ENCODE measurements at places on chromosomes 12 and 14.

DNA sequence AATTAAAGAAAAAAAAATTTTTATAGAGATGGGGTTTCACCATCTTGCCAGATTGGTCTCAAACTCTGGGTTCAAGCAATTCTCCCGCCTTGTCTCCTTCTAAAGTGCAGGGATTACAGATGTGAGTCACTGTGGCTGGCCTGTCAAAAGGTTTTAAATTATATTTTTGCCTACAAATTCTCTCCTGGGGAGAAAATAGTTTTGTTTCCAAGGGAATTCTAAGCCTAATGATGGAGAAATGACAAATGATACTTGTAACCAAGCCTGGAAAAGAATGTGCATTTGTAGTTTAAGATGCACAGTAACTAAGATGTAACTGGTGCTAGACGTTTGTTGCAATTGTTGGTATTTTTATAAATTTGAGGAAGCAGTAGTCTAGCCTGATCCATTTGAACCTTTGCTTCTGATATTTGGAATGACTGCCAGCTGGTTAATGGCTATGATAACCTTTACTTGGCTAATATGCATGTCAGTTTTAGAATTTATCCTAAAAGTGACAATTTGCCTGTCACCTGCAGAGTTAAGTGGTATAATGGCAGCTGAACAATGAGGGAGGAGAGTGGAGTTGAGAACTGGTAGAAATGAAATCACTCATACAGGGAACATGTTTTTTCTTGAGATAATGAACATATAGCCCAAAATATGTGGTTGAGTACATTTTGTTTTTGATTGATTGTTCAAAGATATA lies 148.0 kb downstream of the FUT8 start:
- no peaks in the 10 kb centered on the region for H3K36me3 ChIP-seq
- H3K4me1 ChIP-seq: no peaks in the 10 kb centered on the region
- H3K27me3 ChIP-seq: no peaks in the 10 kb centered on the region
- no peak overlapping the region for H3K4me3 ChIP-seq

DNA sequence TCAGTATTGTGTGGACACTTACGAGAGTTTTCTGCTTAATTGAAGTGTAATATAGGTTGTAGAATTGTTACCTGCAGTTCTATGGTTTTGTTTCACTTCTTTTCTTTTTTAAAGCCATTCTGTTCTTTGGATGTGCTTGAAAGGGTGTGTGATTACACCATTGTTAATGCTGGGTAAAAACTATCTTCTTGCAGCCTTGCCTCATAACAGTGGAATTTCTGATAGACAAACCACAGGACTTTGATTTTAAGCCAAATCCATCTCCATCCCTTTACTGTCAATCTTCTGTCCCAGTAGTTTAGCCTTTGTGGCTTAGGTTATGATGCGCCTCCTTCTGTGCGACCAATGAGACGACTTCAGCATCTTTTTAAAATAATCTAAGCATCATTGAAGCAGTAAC lies 182.3 kb downstream of the PELI2 start:
- H3K27ac ChIP-seq: no peak overlapping the region
- peaks cover 6% of the 10 kb centered on the region for H3K36me3 ChIP-seq
- no peaks in the 10 kb centered on the region for H3K27me3 ChIP-seq
- no peaks in the 10 kb centered on the region for H3K4me1 ChIP-seq

DNA sequence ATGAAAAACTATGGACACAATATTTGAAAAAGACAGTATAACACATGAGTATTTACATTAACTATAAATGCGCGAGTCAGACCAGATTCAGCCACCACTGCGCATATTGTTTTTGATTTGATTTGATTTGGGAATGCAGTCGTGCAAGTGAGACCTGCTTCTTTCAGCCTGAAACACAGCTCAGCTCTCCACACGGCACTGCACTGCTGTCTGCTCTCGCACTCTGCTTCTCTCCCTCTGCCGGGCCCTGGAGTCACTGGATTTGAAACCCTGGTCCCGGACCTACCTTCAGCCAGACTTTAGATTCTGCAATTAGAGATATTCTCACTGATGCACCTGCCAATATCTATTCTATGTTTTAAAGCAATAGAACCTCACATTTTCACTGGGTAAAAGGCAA lies 143.9 kb upstream of the TMEM132C start:
- H3K4me3 ChIP-seq: no peak overlapping the region
- H3K27me3 ChIP-seq: no peaks in the 10 kb centered on the region
- DNase-seq: no peak
- no peaks in the 10 kb centered on the region for H3K4me1 ChIP-seq

DNA sequence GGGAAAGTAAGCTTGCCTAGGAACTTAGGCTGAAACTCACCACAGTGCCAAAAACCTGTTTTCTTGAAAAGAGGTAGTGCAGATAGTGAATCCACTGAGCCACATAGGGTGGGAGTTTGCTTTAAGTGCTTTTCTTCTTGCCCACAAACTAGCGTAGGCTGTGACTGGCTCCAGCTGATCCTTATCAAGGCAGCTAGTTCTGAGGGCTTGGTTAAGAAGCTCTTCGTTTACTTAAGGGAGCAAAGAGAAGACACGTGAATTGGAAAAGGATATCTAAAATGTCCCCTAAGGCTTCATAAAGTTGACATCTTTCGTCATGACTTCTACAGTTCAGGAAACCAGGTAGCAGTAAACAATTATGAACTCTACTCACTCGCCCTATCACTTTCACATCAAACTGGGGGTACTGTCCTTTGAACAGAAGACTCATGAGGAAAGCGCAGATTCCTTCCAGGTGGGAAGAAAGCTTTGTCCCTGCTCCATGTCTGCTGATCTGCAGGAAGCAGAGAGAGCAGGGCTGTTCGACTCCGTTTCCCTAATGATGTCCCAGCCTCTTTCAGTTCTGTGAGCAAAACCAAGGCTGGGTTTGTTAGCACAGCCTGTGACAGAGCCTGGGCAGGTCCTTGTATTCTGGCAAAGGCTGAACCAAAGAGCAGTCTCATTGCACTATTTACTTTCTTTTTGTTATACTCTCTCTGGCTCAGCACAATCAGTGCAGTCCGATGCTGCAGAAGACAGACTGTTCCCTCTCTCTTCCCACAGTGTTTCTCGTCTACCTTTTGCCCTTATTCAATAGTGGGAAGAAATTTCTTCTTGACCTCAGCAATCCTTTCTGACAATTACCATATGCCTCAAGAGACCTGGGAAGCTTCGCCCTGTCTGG lies 93.5 kb upstream of the ETV6 start:
- H3K27ac ChIP-seq: peak overlapping the region; percentile 58
- DNase-seq: peak; percentile 75
- H3K4me1 ChIP-seq: peaks cover 15% of the 10 kb centered on the region
- H3K27me3 ChIP-seq: no peaks in the 10 kb centered on the region

GRCh38 chr12:6534945-6535696 lies 804 bp downstream of the GAPDH start:
- peak overlapping the region; percentile 81 for H3K27ac ChIP-seq
- peaks cover 12% of the 10 kb centered on the region for H3K36me3 ChIP-seq
- DNase-seq: peak; percentile 70
- peaks cover 36% of the 10 kb centered on the region for H3K4me1 ChIP-seq

All from naive thymus-derived CD4-positive, alpha-beta T cell (primary cell).